LoVo (cell line): ENCODE measurements at places on chromosomes 2 and 18.

GRCh38 chr2:175449616-175450015 is 268.1 kb upstream of the ATP5MC3 start:
- no peak for DNase-seq

DNA sequence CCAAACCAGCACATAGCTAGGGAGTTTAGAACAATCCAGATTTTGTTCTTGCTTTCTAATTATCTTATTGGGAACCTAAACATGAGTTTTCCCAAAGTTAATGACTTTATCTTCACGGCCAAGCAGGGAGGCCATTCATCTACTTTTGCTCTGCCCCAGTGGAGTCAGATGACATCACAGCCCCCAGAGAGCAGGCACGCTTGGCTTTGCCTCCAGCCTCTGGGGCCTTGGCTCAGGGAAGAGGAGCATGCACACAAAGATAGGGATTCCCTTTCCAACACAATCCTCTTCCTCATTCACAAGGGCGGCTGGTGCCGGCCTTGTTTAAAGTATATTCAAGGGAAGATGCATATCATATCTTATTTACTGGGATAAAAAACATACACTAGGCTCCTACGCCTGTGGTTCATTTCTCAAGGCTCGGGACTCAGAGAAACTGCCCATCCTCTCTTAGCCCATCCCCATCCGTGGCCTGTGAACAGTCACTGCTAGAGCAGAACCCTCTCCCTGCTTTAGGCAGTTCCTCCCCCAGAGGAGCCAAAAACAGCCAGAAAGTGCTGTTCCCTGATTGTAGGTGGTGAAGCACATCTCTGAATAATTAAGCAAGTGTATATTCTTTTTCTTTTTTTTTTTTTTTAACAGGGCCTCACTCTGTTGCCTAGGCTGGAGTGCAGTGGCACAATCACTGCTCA is 21.2 kb downstream of the TGFA start:
- DNase-seq: no peak

DNA sequence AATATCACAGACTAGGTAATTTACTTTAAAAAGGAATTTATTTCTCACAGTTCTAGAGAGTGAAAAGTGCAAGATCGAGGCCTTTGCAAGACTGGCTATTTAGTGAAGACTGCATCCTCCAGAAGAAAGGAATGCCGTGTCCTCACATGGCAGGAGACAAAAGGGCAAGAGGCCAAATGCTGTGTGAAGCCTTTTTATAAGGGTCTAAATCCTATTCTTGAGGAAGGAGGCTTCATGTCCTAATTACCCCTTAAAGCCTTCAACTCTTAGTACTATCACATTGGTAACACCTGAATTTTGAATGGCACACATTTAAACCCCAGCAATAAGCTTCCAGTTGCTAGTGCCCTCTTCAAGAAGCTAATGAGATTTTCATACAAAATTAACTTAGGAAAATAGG is 1882.3 kb upstream of the PIK3C3 start:
- no peak for DNase-seq

- no peak for DNase-seq
Measured at GRCh38 chr2:20662308-20662937, 4.5 kb upstream of the GDF7 start.
